ENCODE measurements at places on chromosomes 7 and 10. TPM values are rescaled to one million over a fixed set of nuclear protein-coding genes. Genes with fewer than 3 reads are reported as not detected.

The MUC12 gene
- 0.22 TPM for polyA plus RNA-seq

The GPC2 gene
- polyA plus RNA-seq: 17.4 TPM

The PKD1L1 gene
- polyA plus RNA-seq: 0.27 TPM

The ARL4A gene
- 38.8 TPM for polyA plus RNA-seq

The WNT2 gene
- 0.27 TPM for polyA plus RNA-seq

The SYNPO2L gene
- 0.27 TPM for polyA plus RNA-seq

The SOSTDC1 gene
- polyA plus RNA-seq: 47.0 TPM

The NRBF2 gene
- polyA plus RNA-seq: 26.7 TPM

The NEBL gene
- 83.1 TPM for polyA plus RNA-seq

The BICC1 gene
- 84.9 TPM for polyA plus RNA-seq

The ANKRD1 gene
- 0.68 TPM for polyA plus RNA-seq

Measured in left renal cortex interstitium (tissue), 4 donors.